ENCODE measurements at places on chromosomes 7 and 10. TPM values are rescaled to one million over a fixed set of nuclear protein-coding genes. Genes with fewer than 3 reads are reported as not detected.

The VWC2 gene
- 0.05 TPM for total RNA-seq

The HIPK2 gene
- total RNA-seq = 47.2 TPM

The BHLHA15 gene
- 1.2 TPM for total RNA-seq

The FGL2 gene
- not detected for total RNA-seq

GRCh38 chr7:27409776-27410175, 167.2 kb downstream of the EVX1 start:
- H3K27ac ChIP-seq = no peak overlapping the region
- peaks cover 3% of the 10 kb centered on the region for H3K4me1 ChIP-seq
- H3K27me3 ChIP-seq = peaks cover 3% of the 10 kb centered on the region
- no peak overlapping the region for H3K4me3 ChIP-seq
- no peaks in the 10 kb centered on the region for H3K36me3 ChIP-seq

GRCh38 chr10:123390874-123391273, 236.7 kb downstream of the BUB3 start:
- H3K36me3 ChIP-seq = peaks cover 32% of the 10 kb centered on the region
- no peaks in the 10 kb centered on the region for H3K27me3 ChIP-seq
- no peak overlapping the region for H3K4me3 ChIP-seq
- no peak overlapping the region for H3K27ac ChIP-seq

GRCh38 chr10:71575451-71575850, 144.1 kb downstream of the C10orf105 start:
- no peaks in the 10 kb centered on the region for H3K4me1 ChIP-seq
- peaks cover 9% of the 10 kb centered on the region for H3K27me3 ChIP-seq
- H3K27ac ChIP-seq = no peak overlapping the region

- H3K4me3 ChIP-seq = peak overlapping the region; percentile 52
- peaks cover 19% of the 10 kb centered on the region for H3K27me3 ChIP-seq
- peaks cover 40% of the 10 kb centered on the region for H3K4me1 ChIP-seq
- peak overlapping the region; percentile 21 for H3K27ac ChIP-seq
- peaks cover 8% of the 10 kb centered on the region for H3K36me3 ChIP-seq
- DNase-seq = no peak
Observed at GRCh38 chr10:103856797-103857170, 1.4 kb upstream of the SH3PXD2A start.

DNA sequence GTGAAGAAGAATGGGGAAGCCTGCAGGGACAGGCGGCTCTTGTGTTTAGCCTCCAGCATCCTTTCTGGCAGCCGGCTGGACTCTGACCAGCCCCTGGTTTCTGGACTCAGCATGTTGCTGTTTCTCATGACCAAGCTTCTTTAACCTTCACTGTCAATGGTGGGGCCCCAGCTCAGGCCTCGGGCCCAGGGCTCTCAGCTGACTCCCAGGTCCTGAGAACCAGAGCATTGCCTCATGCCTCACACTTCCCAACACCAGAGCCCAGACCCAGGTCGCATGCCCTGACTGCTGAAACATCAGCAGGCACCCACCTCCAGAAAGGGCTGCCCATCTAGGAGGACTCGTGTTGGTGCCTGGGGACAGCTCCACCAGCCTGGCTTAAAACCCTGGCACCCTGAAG, 34.8 kb upstream of the FGFR2 start:
- no peak overlapping the region for H3K4me3 ChIP-seq
- H3K27me3 ChIP-seq = no peaks in the 10 kb centered on the region
- H3K27ac ChIP-seq = no peak overlapping the region

DNA sequence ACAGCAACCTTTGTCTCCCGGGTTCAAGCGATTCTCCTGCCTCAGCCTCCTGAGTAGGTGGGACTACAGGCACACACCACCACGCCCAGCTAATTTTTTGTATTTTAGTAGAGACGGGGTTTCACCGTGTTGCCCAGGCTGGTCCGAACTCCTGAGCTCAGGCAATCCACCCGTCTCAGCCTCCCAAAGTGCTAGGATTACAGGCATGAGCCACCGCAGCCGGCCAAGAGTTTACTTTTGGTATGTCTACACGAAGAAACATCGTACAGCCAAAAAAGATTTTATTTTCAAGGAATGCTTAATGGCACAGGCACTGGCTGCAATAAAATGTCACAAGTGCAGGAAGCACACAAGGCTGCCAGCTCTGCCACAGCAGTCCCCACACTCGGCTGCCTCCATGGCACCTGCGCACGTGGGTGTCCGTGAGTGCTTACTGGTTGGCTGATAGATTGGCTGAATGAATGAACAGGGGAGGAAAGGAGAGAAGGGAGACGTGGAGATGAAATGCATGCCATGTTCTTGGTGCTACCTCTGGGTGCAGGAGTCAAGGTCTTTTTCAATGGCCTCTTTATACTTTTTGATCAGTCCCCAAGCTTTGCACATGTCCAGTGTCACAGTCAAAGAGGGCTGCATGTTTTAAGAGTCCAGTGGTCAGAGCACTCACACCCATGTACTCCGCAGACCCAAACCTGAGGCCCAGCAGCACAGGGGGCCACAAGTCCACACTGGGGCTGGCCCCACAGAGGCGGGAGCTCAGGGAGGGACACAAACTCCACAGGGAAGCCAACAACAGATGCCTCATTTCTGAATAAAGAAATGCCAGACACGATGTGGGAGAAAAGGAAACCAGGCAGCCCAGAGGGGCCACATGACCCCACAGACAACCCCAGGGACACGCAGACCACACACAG, 198.2 kb downstream of the MAD1L1 start:
- H3K36me3 ChIP-seq = peaks cover 4% of the 10 kb centered on the region
- no peak overlapping the region for H3K27ac ChIP-seq
- no peak for DNase-seq
- H3K4me1 ChIP-seq = peaks cover 2% of the 10 kb centered on the region
- H3K27me3 ChIP-seq = peaks cover 4% of the 10 kb centered on the region

DNA sequence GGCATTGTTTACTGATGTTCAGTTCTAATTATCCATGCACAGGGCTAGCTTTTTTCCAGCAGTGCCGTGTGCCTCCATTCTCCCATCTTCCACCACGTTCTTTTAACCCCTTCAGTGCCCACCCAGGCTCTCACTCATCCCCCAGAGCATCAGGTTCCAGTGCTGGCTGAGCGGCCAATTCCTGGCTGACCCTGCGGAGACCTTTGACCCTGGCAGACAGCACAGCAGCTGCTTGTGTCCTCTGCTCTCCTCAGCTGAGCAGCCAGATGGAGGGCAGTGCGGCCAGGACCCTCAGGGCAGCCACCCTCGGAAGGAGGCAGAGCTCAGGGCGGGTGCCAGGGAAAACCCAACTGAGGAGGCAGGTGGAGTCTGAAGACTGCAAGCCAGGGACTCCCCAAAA, 48.4 kb downstream of the ZNF503 start:
- H3K4me3 ChIP-seq = no peak overlapping the region
- H3K27ac ChIP-seq = no peak overlapping the region
- no peaks in the 10 kb centered on the region for H3K36me3 ChIP-seq
- H3K27me3 ChIP-seq = no peaks in the 10 kb centered on the region

- H3K4me3 ChIP-seq = no peak overlapping the region
- DNase-seq = no peak
- H3K36me3 ChIP-seq = peaks cover 12% of the 10 kb centered on the region
- peaks cover 5% of the 10 kb centered on the region for H3K27me3 ChIP-seq
- H3K4me1 ChIP-seq = no peaks in the 10 kb centered on the region
Observed at GRCh38 chr10:102476466-102477141, 25.3 kb upstream of the C10orf95 start.

GRCh38 chr7:155000795-155001194, 2.1 kb downstream of the PAXIP1 start:
- no peak overlapping the region for H3K4me3 ChIP-seq
- H3K27me3 ChIP-seq = peaks cover 5% of the 10 kb centered on the region
- H3K27ac ChIP-seq = no peak overlapping the region
- peaks cover 5% of the 10 kb centered on the region for H3K36me3 ChIP-seq
- peaks cover 6% of the 10 kb centered on the region for H3K4me1 ChIP-seq

DNA sequence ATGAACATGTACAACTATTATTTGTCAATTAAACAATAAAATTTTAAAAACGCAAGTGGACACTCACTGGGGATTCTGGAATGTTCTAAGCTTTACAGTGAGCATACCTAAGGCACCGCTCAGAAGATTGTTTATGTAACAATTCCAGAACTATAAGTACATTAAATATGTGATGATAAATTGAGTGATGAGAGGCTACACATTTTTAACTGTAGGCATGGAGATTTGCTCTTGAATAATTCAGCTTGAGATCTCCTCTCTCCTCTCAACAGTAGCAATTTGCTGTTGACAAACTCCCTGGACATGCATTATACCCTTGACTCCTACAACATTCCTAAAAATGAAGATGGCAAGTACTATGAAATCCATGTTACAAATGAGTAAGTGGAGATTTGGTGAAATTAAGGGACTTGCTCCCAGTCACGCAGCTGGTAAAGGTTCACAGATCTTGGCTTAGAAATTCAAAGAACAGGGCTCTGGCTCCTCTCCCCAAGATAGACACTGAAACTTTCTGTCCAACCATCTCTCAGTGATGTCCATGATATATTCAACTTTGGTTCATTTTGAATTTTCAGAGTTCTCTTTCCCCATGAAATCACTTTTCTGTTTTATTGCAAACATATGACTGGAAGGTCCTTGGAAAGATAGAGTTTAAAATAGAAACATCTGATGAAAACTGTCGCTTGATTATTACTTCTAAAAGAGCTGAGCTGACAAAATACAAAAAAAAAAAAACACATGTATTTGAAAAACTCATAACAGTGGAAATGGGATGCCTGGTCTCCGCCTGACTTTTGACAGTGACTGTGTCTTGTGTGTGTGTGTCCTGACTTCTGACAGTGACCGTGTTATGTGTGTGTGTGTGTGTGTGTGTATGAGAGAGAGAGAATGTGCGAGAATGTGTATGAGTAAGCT, 488.3 kb downstream of the TNS3 start:
- no peaks in the 10 kb centered on the region for H3K4me1 ChIP-seq
- H3K4me3 ChIP-seq = no peak overlapping the region
- DNase-seq = no peak

GRCh38 chr10:7417103-7417623, 6.3 kb upstream of the SFMBT2 start:
- H3K4me3 ChIP-seq = no peak overlapping the region
- peaks cover 9% of the 10 kb centered on the region for H3K27me3 ChIP-seq
- no peak overlapping the region for H3K27ac ChIP-seq

- no peak overlapping the region for H3K4me3 ChIP-seq
- no peak for DNase-seq
- H3K36me3 ChIP-seq = no peaks in the 10 kb centered on the region
- H3K27ac ChIP-seq = no peak overlapping the region
Observed at GRCh38 chr10:44356139-44357022, 28.5 kb downstream of the CXCL12 start.

- H3K4me3 ChIP-seq = no peak overlapping the region
- H3K36me3 ChIP-seq = peaks cover 3% of the 10 kb centered on the region
- H3K27me3 ChIP-seq = no peaks in the 10 kb centered on the region
- H3K4me1 ChIP-seq = no peaks in the 10 kb centered on the region
- DNase-seq = no peak
- H3K27ac ChIP-seq = no peak overlapping the region
Observed at GRCh38 chr10:27688276-27688675, 57.3 kb downstream of the MKX start.

DNA sequence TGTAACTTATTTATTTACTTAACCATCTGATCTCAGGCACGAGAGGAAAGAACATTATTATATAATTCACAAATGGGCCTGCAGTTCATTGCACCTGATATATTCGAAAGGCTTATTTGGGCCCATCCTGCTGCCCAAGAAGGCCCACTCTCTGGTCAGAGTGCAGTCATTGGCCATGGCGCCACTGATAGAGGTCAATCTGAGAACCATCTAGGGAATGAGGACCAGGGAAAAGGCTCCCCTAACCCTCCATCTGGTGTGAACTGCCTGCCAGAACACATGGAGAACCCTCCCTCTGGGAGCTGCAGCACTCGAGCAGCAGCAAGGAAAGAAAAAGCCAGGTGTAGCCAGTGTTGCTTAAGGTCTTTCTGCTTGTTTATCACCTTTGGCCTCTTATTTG, 136.6 kb downstream of the REEP3 start:
- H3K27me3 ChIP-seq = no peaks in the 10 kb centered on the region
- DNase-seq = no peak
- no peak overlapping the region for H3K27ac ChIP-seq
- peaks cover 2% of the 10 kb centered on the region for H3K4me1 ChIP-seq

DNA sequence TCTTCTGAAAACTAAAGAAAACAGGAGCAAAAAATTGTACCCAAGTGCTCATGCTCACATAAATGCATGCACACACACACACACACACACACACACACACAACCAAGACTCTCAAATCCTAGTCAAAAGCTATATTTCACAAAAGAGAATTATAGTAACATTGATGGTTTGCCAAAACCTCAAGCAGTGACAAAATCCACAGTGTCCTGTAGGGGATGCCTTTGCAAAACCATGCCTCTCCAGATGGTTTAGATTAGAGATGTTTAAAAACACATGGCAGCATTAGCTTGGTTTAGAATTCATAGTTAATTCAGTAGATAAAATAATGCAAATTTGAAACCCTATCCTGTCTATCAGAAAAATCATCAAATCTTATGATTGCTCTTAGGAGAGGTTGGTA, 232.2 kb downstream of the DYNC1I1 start:
- H3K27me3 ChIP-seq = peaks cover 1% of the 10 kb centered on the region
- H3K4me3 ChIP-seq = no peak overlapping the region
- no peaks in the 10 kb centered on the region for H3K36me3 ChIP-seq
- no peak for DNase-seq
- no peaks in the 10 kb centered on the region for H3K4me1 ChIP-seq

DNA sequence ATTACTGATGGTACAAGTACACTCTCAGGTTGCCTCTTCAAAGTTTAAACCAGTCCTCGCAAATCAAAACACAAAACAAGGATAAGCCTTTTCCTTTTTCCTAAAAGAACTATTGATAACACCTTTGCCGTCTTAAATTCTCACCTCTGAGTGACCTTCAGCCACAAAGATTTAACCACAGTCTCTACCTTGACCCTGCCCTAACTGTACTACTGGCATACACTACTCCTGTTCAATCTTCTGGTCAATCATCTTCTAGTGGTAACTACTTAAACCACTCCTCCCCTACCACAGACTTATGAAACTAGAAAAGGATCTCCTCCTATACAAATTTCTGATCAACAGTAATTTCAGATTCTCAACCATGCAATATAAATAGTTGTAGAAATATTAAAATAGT, 15.1 kb downstream of the UPF2 start:
- no peak overlapping the region for H3K27ac ChIP-seq
- H3K4me3 ChIP-seq = no peak overlapping the region
- no peaks in the 10 kb centered on the region for H3K27me3 ChIP-seq
- no peak for DNase-seq
- H3K36me3 ChIP-seq = peaks cover 18% of the 10 kb centered on the region
